CD4-positive, alpha-beta T cell treated with Interleukin-4 for 4 hours (primary cell): ENCODE measurements at places on chromosomes 3 and 15.

- no peak for DNase-seq
Measured at GRCh38 chr3:68874551-68875348, 57.6 kb downstream of the TAFA4 start.

DNA sequence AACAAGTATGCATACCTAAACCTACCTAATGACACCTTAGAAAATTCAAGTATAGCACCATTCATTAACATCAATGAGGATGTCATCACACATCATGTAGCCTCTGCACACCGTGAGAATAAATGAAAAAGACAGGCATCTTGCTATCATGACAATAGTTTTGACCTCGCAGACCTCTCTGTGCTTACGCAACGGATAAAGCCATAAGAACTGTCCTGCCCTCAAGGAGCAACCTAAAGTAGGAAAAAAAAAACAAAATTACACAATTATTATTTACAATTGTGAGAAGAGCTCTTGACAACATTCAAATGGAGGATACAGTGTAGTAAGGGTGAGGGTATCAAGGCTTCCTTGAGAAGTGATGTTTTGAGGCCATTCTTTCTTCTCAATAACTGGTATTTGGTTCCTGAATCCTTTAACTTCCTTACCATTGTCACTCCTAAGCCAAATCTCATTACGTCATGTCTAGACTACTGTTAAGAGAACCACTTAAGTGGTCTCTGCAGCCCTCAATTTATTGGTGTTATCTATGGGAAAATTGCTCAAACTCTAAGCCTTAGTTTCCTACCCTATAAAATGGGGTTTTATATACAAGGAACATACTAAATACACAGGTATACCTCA is 7.0 kb upstream of the SETD5 start:
- DNase-seq = no peak

DNA sequence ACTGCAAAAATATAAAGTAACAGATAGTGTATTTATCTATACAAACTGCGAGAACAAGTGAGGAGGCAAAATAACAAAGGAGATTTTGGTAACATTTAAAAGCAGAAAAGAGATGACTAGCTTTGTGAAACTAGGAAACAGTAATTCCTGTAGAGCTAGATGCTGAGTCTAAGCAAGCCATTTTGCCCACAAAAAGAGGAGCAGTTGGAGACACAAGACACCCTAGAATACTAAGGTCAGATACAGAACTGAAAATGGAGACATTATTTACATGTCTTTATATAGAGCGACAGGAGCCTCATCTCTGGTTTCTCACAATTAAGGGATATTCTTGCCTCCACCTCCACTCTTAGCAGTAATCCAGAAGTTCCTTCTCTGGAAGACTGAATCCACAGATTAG is 732.4 kb upstream of the GBE1 start:
- DNase-seq = no peak

- no peak for DNase-seq
Measured at GRCh38 chr15:66483131-66483566, 14.4 kb downstream of the SNAPC5 start.

DNA sequence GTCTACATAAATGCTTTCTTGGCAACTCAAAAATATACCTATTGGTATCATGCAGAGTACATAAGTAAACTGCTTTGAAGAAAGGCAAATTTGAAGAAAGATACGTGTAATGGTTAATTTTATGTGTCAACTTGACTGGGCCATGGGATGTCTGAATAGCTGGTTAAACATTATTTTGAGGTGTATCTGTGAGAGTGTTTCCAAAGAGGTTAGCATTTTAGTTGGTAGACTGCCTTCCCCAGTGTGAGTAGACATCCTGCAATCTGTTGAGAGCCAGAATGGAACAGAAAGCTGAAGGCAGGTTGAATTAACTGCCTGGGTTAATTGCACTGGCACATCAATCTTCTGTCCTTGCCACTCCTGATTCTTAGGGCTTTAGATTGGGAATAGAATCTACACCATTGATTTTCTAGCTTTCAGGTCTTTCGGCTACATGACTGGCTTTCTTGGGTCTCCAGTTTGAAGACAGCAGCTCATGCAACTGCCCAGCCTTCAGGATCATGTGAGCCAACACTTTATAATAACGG is 98.3 kb downstream of the CMSS1 start:
- no peak for DNase-seq

GRCh38 chr3:72682936-72683452 is 165.3 kb downstream of the SHQ1 start:
- DNase-seq = no peak

GRCh38 chr3:54171951-54172350 is 49.6 kb downstream of the CACNA2D3 start:
- DNase-seq = no peak

GRCh38 chr3:10889206-10889960 is 73.4 kb downstream of the SLC6A11 start:
- no peak for DNase-seq

GRCh38 chr15:31554261-31554660 is 227.6 kb downstream of the KLF13 start:
- DNase-seq = no peak

- DNase-seq = no peak
Measured at GRCh38 chr3:178203165-178203564, 333.1 kb upstream of the KCNMB2 start.

DNA sequence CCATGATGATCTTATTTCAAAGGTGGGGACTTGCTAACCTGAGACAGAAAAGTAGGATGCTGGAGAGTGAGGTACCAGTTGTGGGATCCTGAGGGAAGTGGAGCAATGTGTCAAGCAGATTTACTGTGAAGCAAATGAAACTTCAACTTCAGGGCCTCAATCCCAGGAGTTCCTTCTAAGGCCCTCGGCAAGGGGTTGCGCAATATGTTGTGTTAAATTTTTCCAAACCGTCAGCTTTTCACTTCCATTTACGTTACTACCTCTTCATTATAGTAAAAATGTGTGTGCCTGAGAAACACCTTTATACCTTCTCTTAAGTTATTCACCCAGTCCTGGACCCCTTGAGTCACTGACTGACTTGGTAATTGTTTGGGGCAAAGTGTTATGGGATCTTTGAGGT is 42.5 kb upstream of the KCNH8 start:
- no peak for DNase-seq

DNA sequence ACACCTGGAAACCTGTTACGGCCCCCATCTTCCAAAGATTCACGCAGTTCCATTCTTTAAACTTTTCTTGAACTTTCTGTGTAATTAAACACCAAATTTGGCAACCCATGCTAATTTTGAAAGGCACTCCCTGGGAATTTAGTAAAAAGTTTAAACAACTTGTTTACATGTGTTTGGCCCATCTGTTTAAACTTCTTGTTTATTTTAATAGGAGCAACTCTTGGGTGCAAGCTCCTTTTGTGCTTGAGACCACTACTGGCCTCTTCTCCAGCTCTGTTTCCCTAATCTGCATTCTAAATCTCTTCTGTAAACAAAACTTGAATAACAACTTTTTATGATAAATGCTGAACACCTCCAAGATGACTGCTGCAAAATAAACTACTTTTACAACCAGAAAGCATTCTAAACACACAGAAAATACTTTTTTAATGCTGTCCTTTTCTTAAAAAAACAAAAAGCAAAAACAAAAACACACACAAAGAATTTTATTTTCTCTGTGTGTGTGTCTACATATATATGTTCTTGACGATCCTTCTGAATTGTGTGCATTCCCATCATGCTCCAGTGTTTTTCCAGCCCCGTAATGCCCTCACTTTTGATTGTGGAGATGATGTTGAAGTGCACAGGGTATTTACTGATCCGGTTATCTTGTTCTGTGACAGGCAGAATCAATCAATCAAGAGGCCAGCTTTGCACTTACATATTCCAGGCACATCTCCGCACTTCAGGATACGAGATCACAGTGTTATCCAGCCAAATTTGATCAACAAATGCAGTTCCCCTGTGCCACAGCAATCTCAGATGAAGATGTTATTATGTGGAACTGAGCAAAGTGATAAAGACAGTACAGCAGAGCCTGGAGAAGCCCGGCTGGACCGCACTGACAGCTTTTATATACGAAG is 416.9 kb downstream of the FOXP1 start:
- DNase-seq = no peak

DNA sequence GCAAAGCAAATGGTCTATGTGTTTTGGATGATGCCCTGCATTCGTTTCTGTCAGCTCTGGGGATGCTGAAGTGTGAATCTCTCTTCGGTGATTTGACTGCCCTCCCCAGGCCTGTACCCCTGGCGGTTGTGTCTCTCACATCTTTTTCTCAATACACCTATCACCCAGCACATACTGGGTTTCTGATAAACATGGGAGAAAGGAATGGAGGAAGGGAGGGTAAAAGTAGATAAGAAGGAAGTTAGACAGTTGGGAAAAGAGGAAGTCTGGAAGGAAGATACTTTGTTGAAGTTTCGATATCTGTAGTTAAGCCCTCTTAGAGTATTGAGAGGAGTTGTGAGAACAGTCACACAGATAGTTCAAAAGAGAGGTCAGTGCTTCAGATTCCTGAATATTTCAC is 35.8 kb upstream of the LRTM1 start:
- no peak for DNase-seq

- no peak for DNase-seq
Measured at GRCh38 chr3:140316868-140317400, 360.9 kb upstream of the TRIM42 start.

DNA sequence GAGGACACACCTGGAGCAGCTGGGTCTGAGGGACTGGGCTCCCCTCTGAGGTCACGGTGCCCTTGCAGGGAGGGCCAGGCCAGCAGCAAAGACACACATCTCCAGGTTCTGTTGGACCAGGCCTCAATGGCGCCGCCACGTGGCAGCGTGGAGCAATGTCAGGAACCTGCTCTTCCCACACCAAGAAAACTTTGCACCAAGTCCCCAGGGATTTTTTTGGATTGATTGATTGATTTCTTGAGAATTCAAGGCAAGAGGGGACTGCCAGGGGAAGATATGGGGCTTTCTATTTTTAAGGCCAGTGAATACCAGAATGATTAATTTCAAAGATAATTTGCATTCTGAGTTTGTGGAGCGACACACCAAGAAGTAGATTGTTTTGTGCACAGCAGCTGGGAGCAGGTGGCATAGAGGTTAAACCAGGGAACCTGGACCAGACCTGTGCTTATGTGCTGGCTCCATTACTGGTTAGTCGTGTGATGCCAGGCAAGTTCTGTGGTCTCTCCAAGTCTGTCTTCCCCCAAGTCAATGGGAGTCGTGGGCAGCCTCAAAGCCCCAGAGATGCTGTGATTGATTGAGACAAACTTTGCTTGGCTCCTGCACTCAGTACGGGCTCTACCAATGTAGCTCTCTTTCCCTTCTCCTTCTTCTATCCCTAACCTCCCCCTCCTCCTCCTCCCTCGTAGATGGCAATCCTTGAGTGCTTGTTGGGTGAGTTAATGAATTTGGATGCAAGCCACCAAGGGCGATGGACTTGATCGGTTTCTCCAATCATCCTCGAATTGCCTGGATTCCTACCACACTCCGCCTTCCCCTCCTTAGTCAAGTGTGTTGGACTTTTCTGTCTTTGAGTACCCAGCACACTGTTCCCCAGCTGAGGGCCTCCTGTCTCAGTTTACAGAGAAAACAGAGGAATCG is 96.2 kb upstream of the TRPM1 start:
- no peak for DNase-seq
